ENCODE measurements at places on chromosomes 3 and 15.

DNA sequence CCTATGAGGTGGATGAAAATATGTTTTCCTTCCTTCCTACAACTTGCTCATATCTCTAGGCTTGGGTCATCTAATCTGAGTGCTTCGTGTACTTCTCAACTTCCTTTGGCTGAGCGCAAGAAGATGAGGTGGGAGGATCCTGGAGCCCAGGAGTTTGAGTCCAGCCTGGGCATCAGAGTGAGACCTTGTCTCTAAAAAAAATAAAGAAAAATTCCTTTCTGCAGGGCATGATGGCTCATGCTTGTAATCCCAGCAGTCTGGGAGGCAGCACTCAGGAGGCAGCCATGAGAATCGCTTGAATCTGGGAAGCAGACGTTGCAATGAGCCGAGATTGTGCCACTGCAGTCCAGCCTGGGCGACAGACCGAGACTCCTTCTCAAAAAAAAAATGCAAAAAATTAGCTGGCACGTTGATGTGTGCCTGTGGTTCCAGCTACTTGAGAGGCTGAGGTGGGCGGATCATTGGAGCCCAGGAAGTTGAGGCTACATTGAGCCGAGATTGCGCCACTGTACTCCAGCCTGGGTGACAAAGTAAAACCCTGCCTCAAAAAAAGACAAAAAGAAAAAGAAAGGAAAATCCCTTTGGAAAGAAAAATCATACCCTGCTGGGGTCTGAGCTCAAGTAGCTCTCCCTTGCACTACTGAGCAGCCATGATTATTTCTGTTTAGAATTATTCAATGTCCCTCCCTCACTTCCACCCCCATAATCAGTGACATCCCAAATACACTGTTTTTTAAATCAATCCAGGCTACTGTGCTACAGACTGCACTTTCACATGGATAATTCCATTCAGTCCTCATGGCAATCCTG, 28.0 kb upstream of the RAB11A start:
- no peak for DNase-seq

DNA sequence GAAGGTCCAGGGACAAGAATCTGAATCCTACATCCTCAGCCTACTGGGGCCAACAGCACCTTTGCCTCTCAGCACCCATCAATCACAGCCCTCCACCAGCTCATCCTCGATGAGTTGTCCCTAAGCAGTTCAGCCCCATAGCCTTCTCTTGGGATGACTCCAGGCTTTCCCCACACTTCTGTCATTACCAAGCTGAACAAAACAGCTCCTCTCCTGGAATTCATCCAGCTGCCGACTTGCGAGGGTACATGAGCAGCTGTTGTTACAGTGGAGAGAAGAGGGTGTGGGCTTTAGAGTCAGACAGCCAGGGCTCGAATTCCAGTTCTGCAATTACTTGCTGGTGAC, 69.0 kb upstream of the THBS1 start:
- no peak for DNase-seq

DNA sequence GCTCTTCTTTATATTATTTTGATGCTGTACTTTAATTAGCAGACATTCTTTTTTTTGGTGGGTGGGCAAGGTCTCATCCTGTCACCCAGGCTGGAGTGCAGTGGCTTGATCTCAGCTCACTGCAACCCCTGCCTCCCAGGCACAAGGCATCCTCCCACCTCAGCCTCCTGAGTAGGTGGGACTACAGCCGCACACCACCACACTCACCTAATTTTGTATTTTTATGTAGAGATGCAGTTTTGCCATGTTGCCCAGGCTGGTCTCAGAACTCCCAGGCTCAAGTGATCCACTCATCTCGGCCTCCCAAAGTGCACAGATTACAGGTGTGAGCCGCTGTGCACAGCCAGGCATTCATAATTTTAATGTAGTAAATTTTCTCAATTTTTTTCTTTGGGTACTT, 608.1 kb downstream of the ZNF385D start:
- DNase-seq = no peak

DNA sequence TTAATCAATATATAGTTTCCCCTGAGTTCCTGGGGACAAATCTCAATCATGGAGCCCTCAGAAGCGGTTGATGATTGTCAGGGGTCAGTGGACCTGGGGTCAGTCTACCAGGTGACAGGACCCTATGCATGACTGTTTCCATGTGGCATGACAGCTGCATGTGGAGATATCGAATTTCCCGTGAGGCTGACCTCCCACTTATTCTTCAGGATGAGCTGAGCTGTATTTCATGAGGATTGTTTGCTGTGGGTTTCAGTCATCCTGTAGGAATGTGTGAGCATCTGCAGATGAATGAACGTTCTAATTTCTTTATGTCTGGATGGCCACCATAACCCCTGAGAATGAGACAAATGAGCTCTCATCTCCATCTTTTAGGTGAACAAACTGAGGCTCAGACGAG, 93.0 kb upstream of the HES1 start:
- DNase-seq = no peak

DNA sequence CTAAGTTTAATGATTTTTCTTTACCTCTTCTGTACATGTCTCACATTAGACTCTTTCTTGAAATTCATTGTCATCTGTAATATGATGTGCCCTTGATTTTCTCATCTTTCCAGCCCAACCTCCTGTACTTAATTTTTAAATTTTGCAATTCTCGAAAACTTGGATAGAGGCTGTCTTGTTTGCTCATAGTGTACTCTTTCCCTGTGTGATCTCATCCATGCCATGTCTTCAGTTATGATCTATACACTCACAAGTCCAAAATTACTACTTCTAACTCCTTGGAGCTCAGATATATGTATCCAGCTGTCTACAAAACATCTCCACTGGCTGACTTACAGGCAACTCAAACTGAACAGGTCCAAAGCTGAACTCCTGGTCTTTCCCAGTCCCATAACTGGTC, 42.2 kb downstream of the CD200 start:
- no peak for DNase-seq

DNA sequence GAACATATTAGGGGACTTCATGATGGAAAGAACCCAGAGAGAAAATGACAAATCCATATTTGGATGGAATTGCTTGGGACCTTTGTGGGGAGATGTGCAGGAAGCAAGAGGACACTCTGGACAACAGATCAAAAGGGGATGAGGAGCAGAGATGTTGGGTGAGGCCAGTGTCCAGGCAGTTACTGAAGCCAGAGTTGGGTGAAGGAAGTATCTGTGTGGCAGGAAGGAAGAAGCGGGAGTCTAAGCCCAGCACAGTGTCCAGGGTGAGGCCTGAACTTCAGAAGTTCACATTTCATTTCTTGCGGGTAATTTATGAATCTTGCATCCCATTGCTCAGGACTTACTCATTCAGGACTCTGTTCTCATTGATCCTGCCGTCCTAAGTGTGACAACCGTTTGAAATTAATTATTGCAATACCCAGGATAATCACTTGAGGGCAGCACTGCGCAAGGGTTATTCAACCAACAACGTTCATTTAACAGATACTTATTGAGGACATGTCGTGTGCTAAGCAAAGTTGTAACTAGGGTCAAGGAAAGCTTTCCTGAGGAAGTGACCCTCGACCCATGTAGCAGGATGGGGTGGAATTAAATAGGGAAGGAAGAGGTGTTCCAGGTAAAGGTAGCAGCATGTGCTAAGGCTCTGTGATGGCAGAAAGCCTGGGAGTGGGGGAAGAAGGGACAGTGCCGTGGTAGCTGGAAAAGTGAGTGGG, 61.3 kb upstream of the CMTM8 start:
- DNase-seq = peak; percentile 45

DNA sequence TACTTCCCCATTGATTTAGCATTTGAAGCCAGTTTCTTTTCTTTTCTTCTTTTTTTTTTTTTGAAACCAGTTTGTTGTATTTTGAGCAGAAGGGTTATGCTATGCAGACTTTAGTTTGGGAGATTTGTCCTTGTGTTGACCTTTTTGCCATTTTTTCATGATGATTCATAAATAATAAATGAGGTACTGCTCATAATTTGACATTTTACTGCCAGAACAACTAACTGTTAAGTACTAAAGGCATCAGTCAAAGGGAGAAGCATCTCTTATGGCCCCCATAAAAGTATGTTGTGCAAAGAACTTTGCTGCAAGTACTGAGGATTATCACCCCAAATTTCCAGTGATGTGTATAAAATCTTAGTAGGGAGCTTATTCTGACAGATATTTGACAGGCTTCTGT, 1.7 kb upstream of the GPR87 start:
- no peak for DNase-seq

DNA sequence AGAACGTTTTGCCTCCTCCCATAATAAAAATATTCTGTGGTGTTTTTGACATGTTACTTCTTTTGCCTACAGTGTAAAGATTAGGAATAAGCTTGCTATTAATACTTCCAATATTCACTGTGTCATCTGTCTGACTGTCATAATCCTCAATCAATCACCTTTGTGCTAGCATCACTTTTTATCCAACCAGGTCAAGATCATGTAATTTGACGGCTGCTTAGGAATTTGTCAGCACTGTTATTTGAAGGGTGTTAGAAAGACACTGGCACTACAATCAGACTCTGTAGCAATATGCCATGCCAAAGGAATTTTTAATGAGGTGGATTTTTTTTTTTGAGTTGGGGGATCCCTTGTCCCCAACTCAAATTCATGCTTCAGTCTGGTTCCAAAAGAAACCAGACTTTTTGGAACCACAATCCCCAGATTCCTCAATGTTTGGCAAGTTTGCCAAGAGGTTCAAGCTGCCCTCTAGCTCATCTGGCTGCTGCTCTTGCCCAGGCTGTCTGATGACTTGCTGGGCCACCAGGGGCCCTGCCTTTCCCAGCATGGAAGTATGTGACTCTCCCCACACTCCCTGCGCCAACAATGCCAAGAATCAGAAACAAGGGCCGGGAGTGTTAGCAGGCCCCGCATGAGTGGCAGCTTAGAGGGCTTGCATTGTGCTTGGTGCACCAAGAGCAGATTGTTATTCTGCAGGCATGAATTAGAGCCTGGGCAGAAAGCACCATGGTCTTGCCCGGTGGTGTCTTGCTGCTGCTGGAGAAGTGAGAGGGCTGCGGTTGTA, 58.6 kb upstream of the TSC22D2 start:
- no peak for DNase-seq

- DNase-seq = no peak
Measured at GRCh38 chr3:30269751-30270445, 336.5 kb upstream of the TGFBR2 start.

DNA sequence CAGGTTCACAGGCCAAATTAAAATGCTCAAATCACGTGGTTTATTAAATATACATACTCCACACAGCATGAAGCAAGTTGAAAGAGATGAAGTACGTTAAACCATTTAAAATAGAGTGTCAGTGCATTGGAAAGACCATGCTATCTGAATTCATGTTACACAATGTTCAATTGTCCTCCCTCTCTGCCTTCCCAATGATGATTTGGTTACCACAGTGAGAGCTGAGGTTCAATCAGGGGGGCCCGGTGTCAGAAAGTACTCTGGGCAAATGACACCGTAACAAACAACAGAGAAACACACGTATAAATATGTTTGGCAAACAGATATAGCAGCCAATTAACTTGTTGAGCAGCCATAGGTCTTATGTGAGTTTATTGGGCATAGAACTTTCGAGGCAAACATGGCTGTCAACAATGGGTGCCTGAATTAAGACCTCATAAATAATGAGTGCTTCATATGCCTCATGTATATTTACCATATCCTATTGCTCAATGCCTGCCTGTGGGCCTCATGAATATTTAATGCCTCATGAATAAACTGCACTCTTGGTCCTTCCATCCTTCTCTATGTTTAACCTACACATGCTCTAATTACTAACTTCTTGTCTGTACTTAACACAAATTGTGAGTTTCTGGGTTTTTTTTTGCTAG, 641.5 kb downstream of the PLOD2 start:
- no peak for DNase-seq

DNA sequence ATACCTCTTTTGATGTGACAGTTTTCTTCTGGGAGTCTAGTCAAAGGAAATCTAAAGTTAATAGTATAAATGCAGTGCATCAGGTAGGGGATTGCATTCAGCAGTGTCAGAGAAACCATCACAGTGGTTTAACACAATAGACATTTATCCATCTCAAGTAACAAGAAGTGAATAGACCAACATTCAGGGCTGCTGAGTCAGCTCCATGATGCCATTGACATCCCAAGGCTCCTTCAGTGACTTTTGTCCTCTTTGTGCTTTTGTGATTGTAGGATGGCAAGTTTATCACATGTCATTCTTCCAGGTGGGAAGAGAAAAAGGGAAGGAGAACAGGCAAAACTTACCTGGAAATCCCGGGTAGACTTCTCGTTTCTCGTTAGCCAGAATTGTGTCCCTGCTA, 158.3 kb downstream of the TMEM108 start:
- no peak for DNase-seq

GRCh38 chr3:99506-99905, 97.1 kb upstream of the CHL1 start:
- DNase-seq = no peak

DNA sequence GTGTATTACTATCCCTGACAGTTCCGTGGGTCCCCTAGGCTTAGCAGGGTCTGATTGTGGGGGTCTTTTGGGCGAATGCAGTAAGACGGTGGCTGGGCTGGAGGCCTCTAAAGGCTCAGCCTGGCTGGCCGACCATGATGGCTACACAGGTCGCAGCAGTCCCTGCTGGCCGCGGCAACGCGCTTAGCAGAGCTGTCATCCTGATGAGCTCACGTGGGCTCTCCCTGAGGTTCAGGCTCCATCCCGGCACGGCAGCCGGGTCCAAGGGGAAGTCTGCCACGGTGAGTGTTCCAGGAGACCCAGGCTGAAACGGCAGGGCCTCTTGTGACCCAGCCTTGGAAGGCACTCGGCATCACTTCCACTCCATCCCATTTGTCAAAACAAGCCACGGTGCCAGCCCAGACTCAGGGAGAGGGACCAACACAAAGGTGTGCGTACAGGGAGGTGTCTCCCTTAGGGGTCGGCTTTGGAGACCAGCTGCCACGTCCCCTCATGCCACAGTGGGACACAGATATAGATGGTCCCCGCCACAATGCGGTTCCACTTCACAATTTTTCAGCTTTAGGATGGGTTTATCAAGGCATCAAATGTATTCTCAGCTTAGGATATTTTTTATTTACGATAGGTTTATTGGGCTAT, 101.8 kb downstream of the XXYLT1 start:
- DNase-seq = no peak

- no peak for DNase-seq
Measured at GRCh38 chr3:37963016-37963415, 27.6 kb upstream of the VILL start.

GRCh38 chr3:190076136-190076535, 44.6 kb downstream of the P3H2 start:
- no peak for DNase-seq

DNA sequence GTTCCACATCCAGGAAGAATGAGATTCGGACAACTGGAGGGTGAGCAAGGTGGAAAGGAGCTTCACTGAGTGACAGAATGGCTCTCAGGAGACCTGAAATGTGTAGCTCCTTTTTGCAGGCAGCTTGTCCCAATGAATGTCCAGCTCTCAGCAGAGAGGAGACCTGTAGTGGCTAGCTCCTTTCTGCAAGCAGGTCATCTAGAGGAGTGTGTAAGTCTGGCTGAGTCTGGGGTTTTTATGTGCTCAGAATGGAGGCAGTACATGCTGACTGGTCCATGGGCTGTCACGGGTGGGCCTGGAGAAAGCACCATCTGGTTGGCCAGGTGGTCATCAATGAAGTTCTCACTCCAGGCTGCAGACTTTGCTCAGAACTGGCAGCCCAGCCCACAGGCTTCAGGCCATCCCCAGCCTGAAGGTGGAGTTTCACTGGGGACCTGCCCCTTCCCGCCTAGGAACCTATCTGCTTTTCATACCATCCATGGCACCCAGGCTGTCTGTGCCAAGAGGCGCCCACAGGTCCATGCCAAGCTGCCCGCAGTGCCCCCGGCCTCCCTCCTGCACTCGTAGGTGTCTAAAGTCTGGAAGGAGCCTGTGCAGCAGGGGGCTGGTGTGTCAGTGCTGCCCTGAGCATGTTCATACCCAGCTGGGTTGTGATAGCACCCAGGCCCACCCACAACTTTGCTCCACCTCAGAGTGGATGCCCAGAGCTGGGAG, 276.6 kb downstream of the UBE2E2 start:
- DNase-seq = no peak

GRCh38 chr15:80072285-80072994, 13.0 kb downstream of the ZFAND6 start:
- DNase-seq = no peak
